Activated T-cell treated with anti-CD3 and anti-CD28 coated beads, Interleukin-2, amount 50 U/mL, for 72 hours (primary cell): ENCODE measurements at places on chromosomes 1 and 21. TPM values are rescaled to one million over a fixed set of nuclear protein-coding genes. Genes with fewer than 3 reads are reported as not detected.

Gene AGMAT
- total RNA-seq, result 8.5 TPM

Gene AMY1C
- not detected for total RNA-seq

Gene KRTAP7-1
- not detected for total RNA-seq

GRCh38 chr1:99811075-99811474 is 39.1 kb upstream of the AGL start:
- no peak for DNase-seq

- peak; percentile 47 for DNase-seq
Observed at GRCh38 chr1:207004931-207005830, 27.4 kb downstream of the C1orf116 start.

GRCh38 chr1:229716069-229716468 is 90.0 kb downstream of the URB2 start:
- no peak for DNase-seq

GRCh38 chr1:19138331-19138730 is 71.7 kb downstream of the UBR4 start:
- no peak for DNase-seq

Gene DCST1
- not detected for total RNA-seq

Gene SAMSN1
- total RNA-seq, result 65.4 TPM

GRCh38 chr21:33668180-33668579 is 25.9 kb downstream of the ITSN1 start:
- DNase-seq, result no peak

DNA sequence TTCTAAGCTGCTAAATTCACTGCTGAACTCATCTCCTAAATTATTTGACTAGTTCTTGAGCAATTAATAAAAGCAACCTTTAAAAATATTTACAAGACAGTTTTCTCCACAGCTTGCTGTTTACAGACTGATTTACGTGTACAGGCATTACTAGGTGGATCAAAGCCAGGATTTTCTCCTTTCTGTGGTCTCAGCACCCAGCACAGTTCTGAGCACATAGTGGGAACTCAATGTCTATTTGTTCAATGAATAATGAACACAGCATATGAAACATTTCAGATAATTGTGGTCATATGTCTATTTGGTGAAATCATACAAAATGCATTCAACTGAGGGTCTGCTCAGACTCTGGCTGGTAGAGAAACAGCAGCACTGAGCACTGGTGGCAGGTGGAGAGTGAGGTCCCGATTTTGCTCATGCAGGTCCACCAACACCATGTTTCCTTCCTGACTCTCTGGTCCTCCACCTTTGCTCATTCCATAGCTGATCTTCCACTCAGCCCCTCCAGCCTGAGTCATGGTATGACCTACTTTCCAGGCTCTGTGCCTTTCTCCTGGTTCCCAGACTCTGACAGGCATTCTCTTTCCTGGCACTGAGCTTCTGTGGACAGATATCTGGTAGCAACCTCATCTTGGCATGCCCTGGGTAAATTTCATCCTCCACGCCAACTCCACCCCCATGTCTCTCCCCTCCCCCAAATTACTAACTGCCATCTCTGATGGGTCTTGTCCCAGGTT is 311.3 kb downstream of the TGFB2 start:
- DNase-seq, result no peak

DNA sequence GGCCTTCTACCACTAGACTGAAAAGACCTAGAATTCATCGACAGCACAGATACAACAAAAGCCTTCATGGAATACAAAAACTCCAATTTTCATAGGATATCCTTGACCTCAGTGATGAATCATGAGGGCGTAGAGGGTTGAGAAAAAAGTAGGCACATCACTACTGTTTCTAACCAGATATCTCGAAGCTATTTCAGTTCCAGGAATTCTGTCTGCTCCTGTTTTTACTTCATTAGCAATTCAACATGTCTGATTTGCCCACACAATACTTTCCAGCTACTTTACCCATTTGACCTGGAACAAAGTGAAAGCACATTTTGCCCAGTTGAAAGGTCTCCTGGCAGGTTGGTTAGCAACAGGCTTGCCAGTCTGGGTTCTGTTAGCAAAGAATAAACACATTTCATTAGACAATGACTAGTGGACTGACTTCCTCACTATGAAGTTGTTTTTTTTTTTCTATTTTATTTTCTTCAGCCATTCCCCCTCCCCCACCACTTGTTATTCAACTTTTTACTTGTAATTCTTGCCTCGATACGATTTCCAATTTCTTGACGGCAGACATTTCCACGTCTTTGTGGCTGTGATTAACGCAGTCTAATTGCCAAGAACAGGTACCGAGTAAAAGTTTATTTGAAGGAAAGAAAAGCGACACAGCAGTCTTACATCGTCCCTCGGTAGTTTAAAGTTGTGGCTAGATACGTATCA is 4.0 kb upstream of the ZBTB18 start:
- no peak for DNase-seq

GRCh38 chr1:34404804-34405203 is 228.1 kb downstream of the C1orf94 start:
- no peak for DNase-seq

Gene ATP6V1G3
- total RNA-seq, result not detected

- no peak for DNase-seq
Observed at GRCh38 chr1:20964540-20965484, 177.7 kb upstream of the HP1BP3 start.

DNA sequence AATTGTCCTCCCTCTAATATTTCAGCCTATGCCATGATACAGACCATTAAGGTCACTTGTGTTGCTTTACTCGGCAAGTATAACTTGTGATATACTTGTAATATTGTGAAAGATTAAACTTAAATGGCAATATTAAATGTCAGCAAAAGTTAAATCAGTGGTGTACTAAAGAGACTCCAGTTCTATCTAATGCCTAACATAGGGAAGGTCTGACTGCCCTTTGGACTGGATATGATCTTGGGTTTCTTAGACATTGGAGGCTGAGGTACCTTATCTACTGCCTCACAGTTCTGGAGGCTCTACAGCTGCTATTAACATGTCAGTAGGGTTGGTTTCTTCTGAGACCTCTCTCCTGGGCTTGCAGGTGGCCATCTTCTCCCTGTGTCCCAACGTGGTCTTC is 89.9 kb downstream of the MT1HL1 start:
- no peak for DNase-seq

Gene LIX1L
- 39.5 TPM for total RNA-seq

- DNase-seq, result peak; percentile 49
Observed at GRCh38 chr1:244460197-244460596, 876 bp upstream of the CATSPERE start.

Gene KCNJ10
- total RNA-seq, result 0.37 TPM

Gene KCNE2
- 0.48 TPM for total RNA-seq

Gene HSPG2
- 11.5 TPM for total RNA-seq
